ENCODE measurements at places on chromosomes 4 and X.

DNA sequence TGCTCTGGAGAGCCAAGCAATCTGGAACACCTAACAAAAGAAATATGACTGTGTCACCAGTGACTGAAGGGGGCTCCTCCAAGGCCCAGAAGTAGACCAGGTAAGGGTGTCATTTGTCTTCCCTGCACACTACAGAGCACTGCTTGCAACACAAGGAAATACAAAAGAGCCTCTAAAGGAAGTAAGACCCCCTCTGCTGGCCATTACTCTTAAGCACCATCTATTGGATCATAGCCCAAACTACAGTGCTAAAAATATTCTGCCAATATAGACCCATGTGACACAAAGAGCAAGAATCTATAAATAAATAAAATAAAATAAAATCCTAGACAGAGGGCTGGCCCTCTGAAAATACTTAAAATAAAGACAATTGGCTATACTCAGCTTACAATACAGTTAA lies 528.7 kb downstream of the TMA16 start:
- no peak for DNase-seq

DNA sequence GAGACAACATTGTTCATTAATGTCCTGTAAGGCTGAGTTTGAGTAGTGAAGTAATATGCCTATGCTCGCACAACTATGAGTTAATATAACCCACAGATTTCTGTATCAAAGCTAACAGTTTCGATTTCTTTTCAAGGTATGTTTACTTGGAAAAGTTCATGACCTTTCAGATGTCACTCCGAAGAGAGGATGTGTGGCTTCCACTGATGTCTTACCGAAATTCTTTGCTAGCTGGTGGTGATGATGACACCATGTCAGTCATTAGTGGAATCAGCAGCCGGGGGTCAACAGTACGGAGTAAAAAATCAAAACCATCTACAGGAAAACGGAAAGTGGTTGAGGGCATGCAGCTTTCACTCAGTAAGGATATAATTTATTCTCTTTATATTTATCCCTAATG lies 124.9 kb downstream of the STAG2 start:
- no peak for DNase-seq

DNA sequence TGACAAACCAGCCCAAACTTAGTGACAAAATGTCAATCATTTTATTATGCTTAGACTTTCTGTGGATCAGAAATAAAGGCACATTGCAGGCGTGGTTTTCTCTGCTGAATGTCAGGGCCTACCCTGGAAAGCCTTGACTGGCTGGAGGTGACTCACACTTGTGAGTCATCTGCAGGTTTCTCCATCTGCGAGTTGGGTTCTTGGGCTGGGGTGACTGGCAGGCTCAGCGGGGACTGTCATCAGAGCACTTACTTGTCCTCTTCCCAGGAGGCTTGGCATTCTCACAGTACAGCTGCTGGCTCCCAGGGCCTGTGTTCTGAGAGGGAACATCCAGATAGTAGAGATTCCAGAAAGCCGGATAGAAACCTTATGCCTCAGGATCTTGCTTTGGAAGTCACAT lies 153.8 kb upstream of the AGA start:
- DNase-seq: no peak

DNA sequence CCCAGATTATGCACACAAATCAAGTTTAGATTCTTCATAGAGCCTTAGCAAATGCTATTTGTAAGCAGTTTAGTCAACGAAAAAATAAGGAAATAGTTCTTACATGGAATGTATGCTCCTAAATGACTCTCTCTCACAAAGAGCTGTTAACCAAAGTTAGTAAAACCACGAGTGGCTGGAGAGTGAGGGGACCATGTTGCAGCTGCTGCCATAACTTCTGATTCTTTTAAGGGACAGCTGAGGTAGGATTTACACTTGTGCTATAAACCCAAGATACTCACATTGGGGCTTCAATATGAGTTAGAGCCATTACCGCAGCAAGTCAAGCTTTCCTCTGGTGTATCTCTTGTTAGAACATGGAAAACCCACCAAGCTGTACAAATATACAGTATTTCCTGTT lies 2.7 kb downstream of the DOCK11 start:
- no peak for DNase-seq

DNA sequence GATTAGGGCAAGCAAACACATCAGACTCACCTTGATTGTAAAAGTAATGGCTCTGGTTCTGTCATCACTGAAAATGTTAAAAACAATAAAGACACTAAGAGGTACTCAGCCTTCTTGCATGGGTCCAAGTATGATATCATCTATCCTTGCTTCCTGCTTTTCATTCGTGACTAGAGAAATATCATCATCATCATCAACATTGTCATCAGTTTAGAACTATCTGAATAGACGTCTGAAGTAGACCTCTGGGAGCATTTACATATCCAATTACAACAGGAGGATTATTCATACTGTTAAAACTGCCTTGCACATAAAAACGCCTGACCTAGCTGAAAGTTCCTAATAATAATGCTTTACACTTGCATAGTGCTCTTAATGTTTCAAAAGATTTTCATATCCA lies 9.8 kb upstream of the FRAS1 start:
- DNase-seq: no peak

GRCh38 chrX:38898261-38898660 lies 97.0 kb downstream of the MID1IP1 start:
- no peak for DNase-seq

DNA sequence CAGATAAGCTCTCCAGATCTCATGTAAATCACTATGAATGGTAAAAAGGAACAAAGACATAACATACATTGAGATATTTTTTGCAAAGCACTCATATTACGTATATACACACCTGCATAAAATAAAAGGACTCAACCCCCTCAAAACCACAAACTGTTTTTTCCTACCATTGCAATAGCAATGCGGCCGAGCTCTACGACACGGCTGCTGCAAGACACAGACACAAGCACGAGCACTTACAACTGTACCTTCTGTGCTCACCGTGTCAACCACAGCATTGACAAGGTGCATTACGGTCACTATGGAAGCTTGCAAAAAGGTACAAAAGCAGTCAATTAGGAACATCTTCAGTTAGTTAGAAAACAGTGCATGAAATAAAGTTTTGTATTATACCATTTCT lies 37.1 kb upstream of the MTNR1A start:
- DNase-seq: no peak

- DNase-seq: no peak
Measured at GRCh38 chrX:12405306-12405705, 267.0 kb downstream of the FRMPD4 start.

- DNase-seq: peak; percentile 35
Measured at GRCh38 chr4:71188156-71188640, 150.6 kb upstream of the SLC4A4 start.

DNA sequence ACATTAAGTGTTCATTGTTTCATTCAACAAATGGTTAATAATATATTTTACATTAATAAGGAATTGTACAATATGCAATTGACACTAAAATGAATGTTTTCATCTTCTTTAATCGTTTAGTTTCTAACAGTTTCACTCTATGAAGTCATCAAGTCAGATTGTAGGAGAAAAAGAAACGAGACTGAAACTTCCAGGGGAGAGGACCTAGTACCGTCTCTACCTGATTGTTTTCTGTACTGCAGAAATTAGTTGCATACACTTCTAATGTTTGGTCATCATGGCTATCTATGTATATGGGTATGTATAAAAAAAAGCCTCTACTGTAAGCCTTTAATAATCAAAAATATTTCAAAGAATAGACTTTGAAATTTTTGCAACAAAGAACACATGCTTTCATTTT lies 1350.9 kb downstream of the ARAP2 start:
- DNase-seq: no peak

DNA sequence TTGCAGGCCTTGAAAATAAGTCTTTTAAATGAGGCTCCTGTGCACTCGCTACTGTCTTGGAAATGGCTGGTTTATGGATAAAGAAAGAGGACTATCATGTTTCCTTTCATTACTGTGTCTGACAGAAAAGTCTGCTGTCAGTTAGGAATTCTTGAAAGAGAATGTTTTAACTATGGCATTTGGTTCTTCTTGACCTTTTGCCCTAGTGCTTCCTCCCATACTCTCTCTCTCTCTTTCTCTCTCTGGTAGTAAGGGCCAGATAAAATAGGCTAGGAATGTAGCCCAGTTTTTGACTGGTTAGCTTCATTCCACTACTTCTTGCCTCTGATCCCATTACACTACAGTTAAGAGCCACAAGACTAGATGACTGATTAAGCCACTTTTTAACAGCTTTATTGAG lies 29.8 kb downstream of the YY2 start:
- DNase-seq: no peak

DNA sequence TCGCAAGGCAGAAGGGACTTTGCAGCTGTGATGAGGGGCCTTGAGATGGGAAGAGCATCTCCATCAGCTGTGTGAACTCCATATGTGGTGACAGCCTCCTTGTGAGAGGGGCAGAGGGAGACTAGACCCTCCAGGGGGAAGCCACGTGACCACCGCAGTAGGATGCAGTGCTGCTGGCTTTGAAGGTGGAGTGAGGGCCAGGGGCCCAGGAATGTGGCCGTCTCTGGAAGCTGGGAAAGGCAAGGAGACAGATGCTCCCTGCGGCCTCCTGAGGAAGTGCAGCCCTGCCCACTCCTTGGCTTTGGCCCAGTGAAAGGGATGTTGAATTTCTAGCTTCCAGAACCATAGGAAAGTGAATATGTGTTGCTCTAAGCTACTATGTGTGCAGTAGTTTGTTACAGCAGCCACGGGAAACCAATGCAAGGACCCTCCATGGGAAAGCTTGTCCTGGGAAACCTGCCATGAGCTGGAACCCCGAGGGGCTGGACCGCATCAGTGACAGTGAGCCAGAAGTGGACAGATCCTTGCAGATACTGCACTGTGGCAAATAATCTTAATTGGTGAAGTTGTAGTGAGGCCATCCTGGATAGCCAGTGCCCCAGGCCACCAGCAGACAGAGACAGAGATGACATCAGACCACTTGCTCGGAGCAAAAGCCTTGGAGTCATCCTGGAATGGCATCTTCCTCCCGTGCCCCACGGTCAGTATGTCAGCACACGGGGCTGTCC lies 35.4 kb upstream of the SORCS2 start:
- DNase-seq: peak; percentile 81

DNA sequence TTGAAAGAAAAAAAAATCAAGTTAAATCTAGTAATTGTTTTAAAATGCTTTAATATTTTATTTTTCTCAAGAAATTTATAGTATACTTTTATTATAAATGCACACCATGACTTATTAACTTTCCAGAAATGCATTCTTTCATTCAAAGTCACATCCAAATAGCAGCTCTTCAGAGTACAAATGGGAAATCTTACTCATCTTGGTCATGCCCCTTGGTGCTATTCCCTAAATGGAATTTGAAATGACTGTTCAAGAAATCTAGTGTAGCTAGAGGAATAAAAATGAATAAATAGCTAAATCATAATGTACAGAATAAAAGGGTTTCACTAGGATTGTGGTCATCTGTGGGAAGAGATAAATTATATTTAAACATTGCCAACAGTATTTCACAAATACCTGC lies 1139.7 kb downstream of the PCDH18 start:
- peak; percentile 4 for DNase-seq

Data from muscle of arm (tissue), 14 donors.